Naive thymus-derived CD4-positive, alpha-beta T cell (primary cell): ENCODE measurements at places on chromosomes 3 and 15.

DNA sequence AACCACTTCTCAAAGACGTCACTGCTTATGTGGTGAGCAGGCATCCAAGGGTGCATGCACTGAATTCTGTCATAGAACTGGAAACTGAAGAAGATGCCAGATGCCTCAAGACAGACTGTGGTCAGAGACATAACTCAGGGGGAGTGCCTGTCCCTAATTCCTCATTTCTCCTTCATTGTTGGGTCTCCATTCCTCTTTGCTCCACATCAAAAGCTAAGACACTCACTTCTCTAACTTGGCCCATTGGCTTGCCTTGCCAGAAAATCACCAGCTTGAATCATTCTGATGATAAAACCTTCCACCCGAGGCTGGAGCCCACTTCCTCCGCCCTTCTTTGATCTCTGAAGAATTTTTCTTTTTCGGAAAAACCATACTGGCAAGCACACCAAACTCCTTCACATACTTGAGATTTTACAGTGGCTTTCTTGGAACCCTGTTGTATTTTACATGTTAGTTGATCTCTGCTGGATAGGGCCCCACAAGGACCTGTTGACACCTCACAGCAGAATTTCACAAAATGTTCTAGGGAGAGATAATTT, 69.9 kb downstream of the COL8A1 start:
- no peak for DNase-seq

GRCh38 chr3:52539010-52539653, 2.7 kb downstream of the UQCC5 start:
- DNase-seq, result no peak

GRCh38 chr3:15291589-15292541, 40.5 kb downstream of the SH3BP5 start:
- no peak for DNase-seq

DNA sequence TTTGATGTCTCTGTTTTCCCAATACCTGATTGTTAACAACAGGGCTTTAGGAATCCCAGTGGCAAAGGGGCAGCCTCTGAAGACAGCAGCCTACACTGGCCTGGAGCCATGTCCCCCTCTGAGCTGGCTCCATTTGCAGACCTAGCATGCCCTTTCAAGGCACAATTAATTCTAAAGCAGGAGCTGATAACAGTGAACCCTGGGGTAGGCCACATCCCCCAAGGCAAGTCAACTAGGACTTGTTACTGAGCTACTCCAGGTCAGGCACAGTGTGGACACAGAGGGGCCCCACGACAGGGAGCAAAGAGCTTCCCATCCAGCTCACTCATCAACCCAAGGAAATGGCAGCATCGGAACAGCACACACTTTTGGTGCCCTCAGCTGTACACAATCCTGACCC, 51.9 kb downstream of the SPSB4 start:
- DNase-seq, result no peak

GRCh38 chr3:97871801-97872524, 50.2 kb downstream of the CRYBG3 start:
- DNase-seq, result no peak

DNA sequence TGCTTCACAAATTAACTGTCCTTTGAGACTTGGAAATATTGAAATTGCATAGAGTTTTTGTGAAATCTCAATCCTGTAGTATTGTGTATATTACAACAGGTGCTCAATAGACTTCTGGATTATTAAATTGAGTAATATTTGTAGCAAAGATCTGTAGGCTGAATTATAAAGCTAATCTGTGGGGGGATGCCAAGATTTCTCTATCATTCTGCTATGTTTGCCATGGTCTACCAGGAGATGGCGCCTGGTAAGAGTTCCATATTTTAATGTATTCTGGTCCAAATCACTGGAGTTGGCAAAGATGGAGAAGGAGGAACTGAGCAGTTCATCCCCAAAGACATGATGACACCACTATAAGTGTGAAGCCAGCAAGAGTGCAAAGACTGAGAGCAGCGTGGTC, 340.9 kb upstream of the TPRG1 start:
- no peak for DNase-seq
